Airway epithelial cell (primary cell): ENCODE measurements at places on chromosomes 11 and 22. TPM values are rescaled to one million over a fixed set of nuclear protein-coding genes. Genes with fewer than 3 reads are reported as not detected.

The KCNJ1 gene
- total RNA-seq = 0.07 and 0.33 TPM in 2 replicates

The CAVIN3 gene
- total RNA-seq = 187 and 202 TPM in 2 replicates

The OR51I1 gene
- not detected in 2 replicates for total RNA-seq

The CLDN5 gene
- total RNA-seq = 0.14 and 0.37 TPM in 2 replicates

The OR4D5 gene
- total RNA-seq = not detected in 2 replicates

The TESMIN gene
- 1.4 and 9.6 TPM in 2 replicates for total RNA-seq

The PATE4 gene
- not detected in 2 replicates for total RNA-seq

The FOLR1 gene
- total RNA-seq = 0.63 TPM in 1 of 2 replicates, not detected in the other

The LUZP2 gene
- total RNA-seq = 0.07 TPM in 1 of 2 replicates, not detected in the other

The KRTAP5-1 gene
- total RNA-seq = not detected in 2 replicates

The APOL5 gene
- total RNA-seq = not detected in 2 replicates

The RAB39A gene
- not detected in 2 replicates for total RNA-seq

The GLYATL2 gene
- total RNA-seq = not detected in 2 replicates

The OMP gene
- total RNA-seq = 3.3 TPM in 1 of 2 replicates, not detected in the other

The CPT1B gene
- total RNA-seq = 1.1 and 1.5 TPM in 2 replicates

The PRG2 gene
- not detected in 2 replicates for total RNA-seq

The ART1 gene
- total RNA-seq = not detected in 2 replicates

The CPSF7 gene
- total RNA-seq = 27.7 and 34.7 TPM in 2 replicates

The TENM4 gene
- 4.2 and 19.3 TPM in 2 replicates for total RNA-seq

The TMEM121B gene
- 0.07 TPM in 1 of 2 replicates, not detected in the other for total RNA-seq

The MUC5AC gene
- not detected in 2 replicates for total RNA-seq

The OR5P2 gene
- not detected in 2 replicates for total RNA-seq

The LAYN gene
- 4.9 and 6.7 TPM in 2 replicates for total RNA-seq

The OLFML1 gene
- not detected in 2 replicates for total RNA-seq

The OR5A1 gene
- not detected in 2 replicates for total RNA-seq

The SYNGR1 gene
- 6.4 and 6.5 TPM in 2 replicates for total RNA-seq

The TMEM132A gene
- total RNA-seq = 107 and 120 TPM in 2 replicates

The PGA5 gene
- not detected in 2 replicates for total RNA-seq

The SULT4A1 gene
- total RNA-seq = 0.09 and 0.21 TPM in 2 replicates

The CCDC179 gene
- not detected in 2 replicates for total RNA-seq

The FAM111B gene
- total RNA-seq = 9.5 TPM in 2 replicates

The OR6A2 gene
- not detected in 2 replicates for total RNA-seq

The POTEH gene
- not detected in 2 replicates for total RNA-seq

The TRIM51 gene
- not detected in 2 replicates for total RNA-seq

The RASD2 gene
- total RNA-seq = not detected in 2 replicates

The APOBEC3A gene
- total RNA-seq = 0.49 TPM in 1 of 2 replicates, not detected in the other

The CDK2AP2 gene
- 45.8 and 61.4 TPM in 2 replicates for total RNA-seq
